Activated CD8-positive, alpha-beta T cell treated with anti-CD3 and anti-CD28 coated beads for 36 hours (primary cell): ENCODE measurements at places on chromosomes 12 and 14. TPM values are rescaled to one million over a fixed set of nuclear protein-coding genes. Genes with fewer than 3 reads are reported as not detected.

DNA sequence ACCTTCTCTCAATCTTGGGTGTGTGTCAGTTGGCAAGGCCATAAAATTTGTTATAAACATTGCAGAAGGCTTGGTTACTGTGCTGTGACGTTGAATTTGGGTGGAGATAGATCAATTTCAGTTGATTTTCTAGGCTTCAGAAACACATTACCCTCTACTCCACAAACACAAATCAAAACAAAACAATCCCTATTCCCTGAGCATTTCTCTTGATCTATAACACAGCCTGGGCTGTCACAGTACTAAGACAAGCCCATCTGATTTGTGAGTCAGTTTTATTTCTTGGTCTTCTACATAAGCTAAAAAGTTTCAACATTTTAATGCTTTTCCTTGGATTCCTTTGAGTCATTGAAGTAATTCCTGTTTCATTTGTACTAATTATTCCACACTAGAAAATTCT is 79.8 kb downstream of the PTPN11 start:
- peaks cover 49% of the 10 kb centered on the region for H3K36me3 ChIP-seq
- peaks cover 16% of the 10 kb centered on the region for H3K4me1 ChIP-seq
- no peaks in the 10 kb centered on the region for H3K27me3 ChIP-seq
- H3K27ac ChIP-seq: no peak overlapping the region
- no peak for DNase-seq
- no peak overlapping the region for H3K4me3 ChIP-seq

DNA sequence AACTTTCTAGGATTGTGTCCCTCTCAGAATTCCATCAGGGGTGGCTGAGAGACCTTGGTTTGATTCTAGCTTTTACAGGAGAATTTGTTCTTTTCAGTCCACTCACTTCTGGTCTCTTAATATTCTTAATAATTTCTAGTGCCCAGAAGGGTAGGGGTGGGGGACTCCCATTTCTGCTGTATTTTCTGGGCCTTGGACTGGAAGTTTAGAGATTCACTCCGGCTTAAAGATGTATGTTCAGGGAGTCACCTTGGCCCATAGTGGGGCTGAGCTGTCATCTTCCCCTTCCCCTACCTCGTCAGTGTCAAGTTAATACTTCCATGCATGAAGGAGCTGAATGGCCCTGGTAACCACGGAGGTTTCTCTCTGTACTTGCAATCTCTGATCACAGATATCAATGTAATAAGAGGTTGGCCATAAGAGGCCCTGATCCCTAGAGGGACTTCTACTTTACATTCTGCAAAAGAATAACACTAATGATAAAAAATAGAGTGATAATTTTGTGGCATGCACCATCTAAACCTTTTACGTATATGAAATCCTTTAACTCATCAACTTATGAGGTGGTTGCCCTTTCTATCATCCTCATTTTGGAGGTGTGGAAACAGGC is 6.7 kb downstream of the KRT81 start:
- H3K27ac ChIP-seq: no peak overlapping the region
- no peak for DNase-seq
- peaks cover 8% of the 10 kb centered on the region for H3K4me1 ChIP-seq

- H3K27me3 ChIP-seq: peaks cover 5% of the 10 kb centered on the region
- H3K4me1 ChIP-seq: no peaks in the 10 kb centered on the region
- DNase-seq: no peak
These were observed 13.9 kb upstream of the PSMC1 start for GRCh38 chr14:90242444-90242843.

- DNase-seq: peak; percentile 11
- no peak overlapping the region for H3K27ac ChIP-seq
- no peak overlapping the region for H3K4me3 ChIP-seq
- no peaks in the 10 kb centered on the region for H3K4me1 ChIP-seq
These were observed 89.2 kb downstream of the PDZRN4 start for GRCh38 chr12:41277100-41277945.

GRCh38 chr12:122932207-122932606 is 34.1 kb downstream of the ABCB9 start:
- H3K36me3 ChIP-seq: no peaks in the 10 kb centered on the region
- no peak for DNase-seq
- no peak overlapping the region for H3K4me3 ChIP-seq
- no peak overlapping the region for H3K27ac ChIP-seq

- no peaks in the 10 kb centered on the region for H3K27me3 ChIP-seq
- H3K4me3 ChIP-seq: no peak overlapping the region
- no peak for DNase-seq
- H3K36me3 ChIP-seq: no peaks in the 10 kb centered on the region
These were observed 196.4 kb upstream of the PRICKLE1 start for GRCh38 chr12:42785944-42786343.

- no peaks in the 10 kb centered on the region for H3K4me1 ChIP-seq
- no peak overlapping the region for H3K27ac ChIP-seq
- H3K27me3 ChIP-seq: no peaks in the 10 kb centered on the region
- no peak overlapping the region for H3K4me3 ChIP-seq
- no peak for DNase-seq
- H3K36me3 ChIP-seq: no peaks in the 10 kb centered on the region
These were observed 249.2 kb downstream of the TRHDE start for GRCh38 chr12:72521326-72521725.

DNA sequence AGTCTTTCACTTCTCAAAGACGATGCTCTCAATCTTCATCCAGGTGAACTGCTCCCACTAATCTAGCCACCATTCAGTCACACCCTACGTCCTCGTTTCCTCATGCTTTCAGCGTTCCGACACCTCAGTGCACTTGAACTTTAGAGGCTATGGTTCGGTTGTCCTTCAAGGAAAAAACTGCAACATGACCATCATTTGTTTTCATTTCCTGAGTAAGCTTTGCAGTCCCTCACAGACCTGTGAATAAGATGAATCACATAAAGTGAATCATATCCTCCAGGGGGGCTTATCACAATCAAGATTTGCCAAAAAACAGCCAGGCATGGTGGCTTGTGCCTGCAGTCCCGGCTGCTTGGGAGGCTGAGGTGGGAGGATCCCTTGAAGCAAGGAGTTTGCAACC is 80.2 kb downstream of the TMCC3 start:
- H3K27ac ChIP-seq: no peak overlapping the region
- no peak overlapping the region for H3K4me3 ChIP-seq
- H3K36me3 ChIP-seq: no peaks in the 10 kb centered on the region
- peaks cover 3% of the 10 kb centered on the region for H3K4me1 ChIP-seq
- peaks cover 14% of the 10 kb centered on the region for H3K27me3 ChIP-seq

DNA sequence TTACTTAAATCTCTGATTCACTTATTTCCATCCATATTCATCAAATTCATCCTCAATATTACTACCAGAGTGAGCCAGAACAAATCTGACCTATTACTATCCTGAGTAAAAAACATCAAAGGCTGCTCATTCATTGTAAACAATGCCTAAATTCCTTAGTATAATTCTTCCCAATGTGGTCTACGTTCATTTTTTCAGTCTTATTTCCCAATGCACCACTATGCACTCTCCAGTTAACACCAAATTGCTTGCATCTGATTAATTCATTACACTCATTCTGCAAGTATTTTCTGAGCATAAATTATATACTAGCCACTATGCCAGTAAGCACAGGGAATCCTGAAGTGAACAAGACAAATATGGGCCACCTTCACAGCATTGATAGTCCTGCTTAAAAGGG is 110.0 kb downstream of the EPS8 start:
- no peaks in the 10 kb centered on the region for H3K4me1 ChIP-seq
- H3K4me3 ChIP-seq: no peak overlapping the region
- H3K27ac ChIP-seq: no peak overlapping the region

GRCh38 chr14:23319746-23320583 is 1.3 kb upstream of the PABPN1 start:
- peaks cover 30% of the 10 kb centered on the region for H3K36me3 ChIP-seq
- no peak for DNase-seq
- H3K27me3 ChIP-seq: no peaks in the 10 kb centered on the region

DNA sequence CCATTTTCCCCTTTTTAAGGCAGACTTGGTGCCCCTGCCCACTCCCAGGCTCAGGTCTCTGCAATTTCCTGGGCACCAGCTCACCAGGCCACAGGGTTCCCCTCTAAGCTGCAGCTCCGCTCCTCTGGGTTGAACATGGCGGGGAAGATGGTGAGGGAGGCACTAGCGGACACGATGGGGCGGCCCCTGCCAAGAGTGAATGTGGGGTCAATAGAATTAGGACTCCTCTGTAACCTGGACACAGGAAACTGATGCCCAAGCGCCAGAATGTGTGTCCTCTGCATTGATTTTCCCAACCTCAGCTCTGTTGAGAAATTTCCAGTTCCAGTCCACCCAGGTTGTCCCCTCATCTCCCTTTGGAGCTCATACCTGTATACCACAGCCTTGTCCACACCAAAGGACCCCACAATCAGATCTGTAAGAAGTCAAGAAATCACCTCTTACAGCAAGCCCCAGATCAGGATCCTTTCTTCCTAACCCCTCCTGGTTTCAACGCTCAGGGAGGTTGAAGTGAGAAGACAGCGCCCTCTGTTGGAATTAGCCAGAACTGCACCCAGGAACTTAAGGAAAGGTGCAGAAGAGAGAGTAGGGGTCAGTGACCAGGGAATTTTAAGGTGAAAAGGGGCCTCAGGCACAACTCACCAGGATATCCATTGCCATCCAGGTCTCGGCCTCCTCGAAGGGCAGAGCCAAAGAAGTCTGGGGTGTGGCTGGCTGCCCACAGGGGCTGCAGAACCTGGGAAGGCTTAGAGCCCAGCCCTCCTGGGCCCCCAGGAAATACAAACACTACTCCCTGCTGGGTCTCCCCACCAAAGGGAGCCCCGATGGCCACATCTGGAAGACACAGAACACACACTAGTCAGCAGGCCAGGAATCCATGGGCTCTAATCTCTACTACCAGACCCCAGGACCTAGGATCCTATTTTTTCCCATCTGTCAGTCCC is 14.7 kb downstream of the ITGA5 start:
- H3K27ac ChIP-seq: peak overlapping the region; percentile 29
- peaks cover 39% of the 10 kb centered on the region for H3K36me3 ChIP-seq
- peak; percentile 82 for DNase-seq
- H3K4me1 ChIP-seq: peaks cover 8% of the 10 kb centered on the region
- no peaks in the 10 kb centered on the region for H3K27me3 ChIP-seq

DNA sequence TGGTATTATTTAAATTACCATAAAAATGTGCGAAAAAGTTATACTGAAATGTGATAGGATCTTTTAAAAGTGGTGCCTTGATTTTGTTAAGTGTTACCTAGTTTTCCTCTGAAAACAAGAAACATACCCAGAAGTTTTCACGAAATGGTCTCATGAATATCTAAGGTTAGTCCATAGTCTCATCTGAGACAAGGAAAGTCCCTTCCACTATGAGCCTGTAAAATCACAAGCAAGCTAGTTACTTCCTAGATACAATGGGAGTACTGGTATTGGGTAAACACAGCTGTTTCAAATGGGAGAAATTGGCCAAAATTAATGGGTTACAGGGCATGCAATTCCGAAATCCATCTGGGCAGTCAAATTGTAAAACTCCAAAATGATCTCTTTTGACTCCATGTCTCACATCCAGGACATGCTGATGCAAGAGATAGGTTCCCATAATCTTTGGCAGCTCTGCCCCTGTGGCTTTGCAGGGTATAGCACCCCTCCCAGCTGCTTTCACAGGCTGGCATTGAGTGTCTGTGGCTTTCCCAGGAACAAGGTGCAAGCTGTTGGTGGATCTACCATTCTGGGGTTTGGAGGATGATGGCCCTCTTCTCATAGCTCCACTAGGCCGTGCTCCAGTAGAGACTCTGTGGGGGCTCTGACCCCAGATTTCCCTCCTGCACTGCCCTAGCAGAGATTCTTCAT is 271.4 kb downstream of the NAV3 start:
- H3K4me1 ChIP-seq: no peaks in the 10 kb centered on the region
- H3K4me3 ChIP-seq: no peak overlapping the region
- DNase-seq: no peak
- H3K27ac ChIP-seq: no peak overlapping the region

DNA sequence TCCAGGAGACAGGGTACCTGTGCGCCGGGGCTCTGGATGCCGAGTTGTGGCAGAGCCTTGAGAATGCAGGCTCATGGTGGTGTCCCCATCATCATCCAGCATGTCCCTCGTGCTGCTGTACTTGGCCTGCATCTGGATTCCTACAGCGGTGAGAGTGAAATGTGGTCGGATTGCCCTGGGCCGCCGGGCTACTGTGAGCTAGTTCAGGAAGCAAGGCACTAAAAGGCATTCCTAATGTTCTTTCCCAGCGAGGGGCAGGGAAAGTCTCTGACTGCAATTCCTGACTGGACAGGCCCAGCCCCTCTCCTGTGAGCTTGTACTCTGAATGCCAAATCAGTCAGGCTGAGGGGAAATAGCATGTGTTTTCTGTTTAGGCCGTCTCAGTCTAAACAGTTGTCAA is at the start of gene CLEC1A:
CLEC1A (minus strand) TSS at position 195 of the 400 bp plus-strand sequence; CDS start at position 132, 63 bp downstream.
- no peak within 1 kb of the TSS for H3K4me3 ChIP-seq
- DNase-seq: no peak
- H3K27ac ChIP-seq: no peak within 1 kb of the TSS
- peaks cover 3% of the 10 kb centered on the region for H3K27me3 ChIP-seq
- H3K4me1 ChIP-seq: no peaks in the 10 kb centered on the region

- no peak for DNase-seq
- H3K4me3 ChIP-seq: no peak overlapping the region
- H3K4me1 ChIP-seq: no peaks in the 10 kb centered on the region
- peaks cover 6% of the 10 kb centered on the region for H3K27me3 ChIP-seq
These were observed 90.4 kb downstream of the ARMH4 start for GRCh38 chr14:58061581-58061980.

GRCh38 chr14:50067723-50068495 is 48.5 kb downstream of the VCPKMT start:
- peaks cover 75% of the 10 kb centered on the region for H3K4me1 ChIP-seq
- no peaks in the 10 kb centered on the region for H3K27me3 ChIP-seq
- H3K4me3 ChIP-seq: no peak overlapping the region
- peak overlapping the region; percentile 16 for H3K27ac ChIP-seq

- H3K4me1 ChIP-seq: no peaks in the 10 kb centered on the region
- H3K27ac ChIP-seq: no peak overlapping the region
These were observed 246.0 kb upstream of the DAAM1 start for GRCh38 chr14:58942516-58942915.

- DNase-seq: no peak
- no peak overlapping the region for H3K27ac ChIP-seq
- no peak overlapping the region for H3K4me3 ChIP-seq
- H3K36me3 ChIP-seq: no peaks in the 10 kb centered on the region
These were observed 15.7 kb downstream of the CAPZA3 start for GRCh38 chr12:18753481-18754123.

GRCh38 chr14:90545966-90546751 is 149.3 kb downstream of the CALM1 start:
- no peaks in the 10 kb centered on the region for H3K4me1 ChIP-seq
- H3K27ac ChIP-seq: no peak overlapping the region
- no peak for DNase-seq
- H3K4me3 ChIP-seq: no peak overlapping the region

DNA sequence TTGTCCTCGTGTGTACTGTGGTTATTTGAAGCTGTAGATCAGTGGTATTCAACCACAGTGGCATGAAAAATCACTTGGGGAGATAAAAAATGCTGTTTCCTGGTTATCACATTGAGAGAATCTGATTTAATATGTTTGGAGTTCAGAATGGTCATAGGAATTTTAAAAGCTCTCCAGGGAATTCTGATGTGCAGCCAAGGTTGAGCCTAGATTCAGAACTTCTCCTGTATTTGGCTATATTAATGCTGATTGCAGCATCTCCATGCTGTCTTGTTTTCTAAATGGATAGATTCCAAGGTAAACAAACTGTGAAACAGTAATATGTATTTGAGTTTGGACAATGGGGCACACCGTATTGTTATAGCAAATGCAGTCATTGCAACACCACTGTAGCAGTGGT is 982.2 kb upstream of the FBXO33 start:
- no peaks in the 10 kb centered on the region for H3K4me1 ChIP-seq
- H3K36me3 ChIP-seq: no peaks in the 10 kb centered on the region
- H3K4me3 ChIP-seq: no peak overlapping the region
- H3K27me3 ChIP-seq: no peaks in the 10 kb centered on the region
- H3K27ac ChIP-seq: no peak overlapping the region
- DNase-seq: no peak

NOS1 gene
- total RNA-seq: not detected

P2RX2 gene
- not detected for total RNA-seq

GLIPR1 gene
- total RNA-seq: 18.6 TPM

IFNG-AS1 gene
- 0.25 TPM for total RNA-seq

FOXN3 gene
- 83.4 TPM for total RNA-seq
